ENCODE measurements at places on chromosomes 3 and 15.
A peak's percentile ranks its signal among the peaks of the same experiment; 100 is the strongest.

- DNase-seq = no peak
Measured at GRCh38 chr15:96553931-96554330, 223.4 kb downstream of the NR2F2 start.

DNA sequence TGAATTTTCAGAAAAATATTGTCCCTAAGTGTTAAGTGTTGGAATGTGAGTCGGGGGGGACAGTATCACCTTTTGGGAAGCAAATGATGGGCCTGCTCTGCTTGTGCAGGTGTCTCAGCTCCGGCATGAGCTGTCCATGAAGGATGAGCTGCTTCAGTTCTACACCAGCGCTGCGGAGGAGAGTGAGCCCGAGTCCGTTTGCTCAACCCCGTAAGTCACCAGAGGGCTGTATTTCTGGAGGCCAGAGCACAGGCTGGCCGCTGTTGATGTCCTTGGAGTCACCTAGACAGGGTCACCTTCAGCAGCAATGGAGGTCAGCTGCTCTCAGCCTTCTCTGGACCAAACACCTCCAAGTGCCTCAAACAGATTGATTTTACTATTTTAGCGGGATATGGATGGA, 78.0 kb downstream of the CCK start:
- no peak for DNase-seq

DNA sequence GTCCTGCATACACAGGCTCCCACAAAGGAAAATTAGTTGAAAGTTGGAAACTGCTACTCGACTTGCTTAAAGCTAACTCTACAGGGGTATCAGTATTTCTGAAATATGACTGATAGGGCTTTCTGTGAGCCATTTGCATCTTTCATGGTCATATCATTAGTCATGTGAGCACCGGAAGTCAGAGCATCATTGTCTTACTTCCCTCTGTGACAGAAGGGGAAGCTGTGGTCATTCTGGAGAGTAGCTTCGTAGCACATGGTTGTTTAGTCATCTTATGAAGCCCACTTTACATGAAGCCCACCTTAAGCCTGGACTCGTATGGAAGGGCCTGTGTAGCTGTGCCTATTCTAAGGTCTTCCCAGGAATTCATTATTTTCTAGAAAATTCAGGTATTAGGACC, 69.0 kb downstream of the COL6A5 start:
- no peak for DNase-seq

GRCh38 chr3:102727340-102727739, 292.5 kb downstream of the ZPLD1 start:
- DNase-seq = no peak

DNA sequence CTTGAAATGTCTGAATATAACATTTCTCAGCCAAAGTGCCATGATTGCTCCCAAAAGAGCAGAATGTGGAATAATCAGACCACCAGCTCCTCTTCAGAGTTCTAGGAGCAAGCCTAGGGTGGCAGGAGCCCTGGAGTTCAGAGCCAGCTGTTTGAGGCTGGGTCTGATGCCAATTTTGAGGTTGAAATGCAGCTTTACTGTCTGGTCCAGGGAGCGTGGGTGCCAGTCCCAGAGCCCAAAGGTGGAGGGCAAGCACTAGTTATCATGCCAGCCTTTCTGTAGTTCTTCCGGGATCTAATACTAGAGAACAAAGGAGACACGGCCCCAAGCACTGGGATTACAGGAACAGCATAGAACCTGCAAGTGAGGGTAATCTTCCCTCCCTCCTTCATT, 69.3 kb downstream of the TNFAIP8L3 start:
- DNase-seq = no peak

DNA sequence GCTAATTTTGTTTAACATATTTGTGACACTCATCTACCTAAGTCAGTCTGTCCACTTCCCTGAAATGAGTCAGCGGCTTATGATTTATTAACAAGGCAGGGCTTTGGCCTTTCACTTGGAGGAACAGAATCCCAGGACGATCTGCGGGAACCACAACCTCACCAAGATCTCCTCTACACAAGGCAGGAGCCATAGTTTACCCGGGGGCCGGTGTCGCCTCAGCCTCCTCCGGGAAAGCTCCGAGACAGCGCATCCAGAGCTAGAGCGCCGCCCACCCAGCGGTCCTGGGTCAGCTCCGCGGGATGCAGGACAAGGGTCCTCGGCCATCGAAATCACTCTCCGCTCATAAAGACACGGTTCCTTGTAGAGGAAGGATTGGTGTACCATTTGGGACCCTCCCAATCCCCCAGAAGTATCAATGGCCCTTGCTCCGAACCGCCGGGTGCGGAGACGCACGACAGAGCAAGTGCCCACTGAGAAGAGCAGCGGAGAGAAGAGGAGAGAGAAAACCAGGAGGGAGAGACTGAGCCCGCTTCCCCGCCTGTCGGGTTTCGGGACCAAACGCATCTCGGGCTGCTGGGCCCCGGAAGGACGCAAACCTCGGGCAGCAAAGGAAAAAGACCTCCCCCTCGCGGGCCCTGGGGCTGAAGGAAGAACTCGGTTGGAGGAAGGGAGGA, 13.1 kb upstream of the ALCAM start:
- DNase-seq = no peak

GRCh38 chr3:11465744-11466616, 177.7 kb downstream of the VGLL4 start:
- DNase-seq = no peak

DNA sequence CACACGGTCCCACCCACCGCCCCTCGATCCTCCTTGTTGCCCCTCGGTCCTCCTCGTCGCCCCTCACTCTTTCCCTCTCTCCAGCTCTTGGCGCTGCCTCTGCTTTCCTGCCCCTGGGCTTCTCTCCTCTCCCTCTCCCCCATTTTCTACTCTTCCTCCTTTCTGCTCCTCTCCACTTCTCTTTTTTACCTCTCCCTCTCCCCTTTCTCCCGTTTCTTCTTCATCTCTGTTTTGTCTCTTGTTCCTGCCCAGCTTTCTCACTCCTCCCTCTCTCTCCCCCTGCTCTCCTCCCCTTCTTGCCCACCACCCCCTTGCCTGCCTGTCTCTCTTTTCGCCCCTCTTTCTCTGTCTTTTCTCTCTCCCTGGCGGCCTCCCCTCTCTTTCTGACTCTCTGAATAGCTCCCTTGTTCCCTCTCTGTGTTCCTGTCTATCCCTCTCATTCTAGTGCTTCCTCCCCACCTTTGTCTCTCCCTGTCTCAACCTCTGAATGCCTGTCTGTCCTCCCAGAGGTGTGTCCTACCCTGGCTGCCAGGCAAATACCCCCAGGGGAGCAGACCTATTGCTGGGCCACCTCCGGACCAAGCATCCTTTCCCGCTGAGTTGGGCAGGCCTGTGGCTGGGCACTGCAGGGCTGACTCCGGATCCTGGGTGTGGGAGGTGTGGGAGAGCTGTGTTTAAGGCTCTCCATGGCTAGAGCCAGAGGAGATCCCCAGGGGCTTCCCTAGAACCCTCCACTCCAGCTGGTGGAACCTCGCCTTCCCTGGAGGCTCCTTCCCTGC, 41.0 kb downstream of the EPHB3 start:
- DNase-seq = no peak

DNA sequence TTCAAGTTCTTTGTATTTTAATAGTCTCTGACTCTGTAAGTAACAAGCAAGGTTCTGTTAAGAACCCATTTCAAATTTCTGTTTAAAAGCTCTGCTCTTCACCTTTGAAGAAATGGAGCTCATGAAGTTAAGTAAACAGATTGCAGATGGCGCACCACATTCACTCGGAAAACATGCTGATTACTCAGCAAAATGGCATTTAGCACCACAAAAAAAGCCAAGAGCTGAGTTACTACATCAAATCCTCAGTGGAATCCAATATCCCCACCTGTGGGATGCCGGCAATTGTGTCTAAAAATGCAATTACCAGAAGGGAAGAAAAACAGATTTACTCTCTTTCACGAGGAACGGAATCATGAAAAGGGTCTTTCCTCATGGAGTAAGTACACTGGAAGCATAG, 758.0 kb downstream of the NTRK3 start:
- no peak for DNase-seq

DNA sequence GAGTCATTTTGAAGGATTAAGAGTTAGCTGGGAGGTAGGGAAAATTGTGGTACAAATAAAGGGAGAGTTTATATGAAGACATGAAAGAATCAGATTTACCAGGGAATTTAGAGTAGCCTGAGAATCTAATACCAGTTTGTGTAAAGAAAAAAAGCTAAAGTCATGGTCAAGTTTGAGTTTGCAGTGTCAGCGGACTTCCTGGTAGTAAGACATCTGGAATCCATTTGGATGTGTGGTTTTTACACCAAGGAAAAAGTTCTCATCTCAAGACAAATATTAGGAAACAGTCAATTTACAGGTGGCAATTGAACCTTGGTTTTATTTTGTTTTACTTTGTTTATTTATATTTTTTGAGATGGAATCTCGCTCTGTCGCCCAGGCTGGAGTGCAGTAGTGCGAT, 1.5 kb upstream of the P2RY12 start:
- DNase-seq = no peak

DNA sequence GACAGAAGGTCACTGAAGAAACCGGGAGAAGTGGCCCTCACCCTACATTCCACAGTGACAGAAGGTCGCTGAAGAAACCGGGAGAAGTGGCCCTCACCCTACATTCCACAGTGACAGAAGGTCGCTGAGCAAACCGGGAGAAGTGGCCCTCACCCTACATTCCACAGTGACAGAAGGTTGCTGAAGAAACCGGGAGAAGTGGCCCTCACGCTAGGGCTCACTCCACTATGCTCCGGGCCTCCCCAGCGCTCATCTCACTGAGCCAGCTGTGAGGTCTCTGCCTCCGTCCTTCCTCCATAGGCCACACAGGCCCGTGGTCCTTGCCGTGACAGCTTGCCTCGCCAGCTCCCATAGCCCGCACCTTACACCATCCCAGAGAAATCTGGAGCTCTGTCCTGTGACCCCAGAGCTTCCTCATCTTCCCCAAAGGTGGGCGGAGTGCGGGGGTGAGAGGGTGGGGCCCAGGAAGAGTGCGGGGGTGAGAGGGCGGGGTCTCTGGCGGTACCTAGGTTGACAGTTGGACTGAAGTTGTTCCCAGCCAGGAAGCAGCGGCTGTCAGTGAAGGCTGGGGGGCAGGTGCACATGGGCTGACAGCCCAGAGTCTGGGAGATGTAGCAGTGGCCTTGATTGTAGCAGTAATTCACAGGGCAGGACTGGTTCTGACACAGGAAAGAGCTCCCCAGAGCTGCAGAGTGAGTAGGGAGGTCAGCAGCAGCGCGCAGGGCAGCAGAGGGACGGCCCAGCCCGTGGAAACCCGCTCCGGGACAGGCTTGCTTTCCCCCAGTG, 32.0 kb downstream of the MUC20 start:
- no peak for DNase-seq

GRCh38 chr3:156388497-156389448, 166.1 kb downstream of the SSR3 start:
- DNase-seq = no peak

GRCh38 chr15:83709811-83710210, 55.9 kb downstream of the ADAMTSL3 start:
- no peak for DNase-seq

GRCh38 chr15:42102646-42103235, 8.4 kb upstream of the PLA2G4D start:
- no peak for DNase-seq

GRCh38 chr15:83449250-83449671, 2.1 kb downstream of the SH3GL3 start:
- DNase-seq = no peak

- no peak for DNase-seq
Measured at GRCh38 chr3:88742106-88742505, 365.3 kb upstream of the EPHA3 start.

DNA sequence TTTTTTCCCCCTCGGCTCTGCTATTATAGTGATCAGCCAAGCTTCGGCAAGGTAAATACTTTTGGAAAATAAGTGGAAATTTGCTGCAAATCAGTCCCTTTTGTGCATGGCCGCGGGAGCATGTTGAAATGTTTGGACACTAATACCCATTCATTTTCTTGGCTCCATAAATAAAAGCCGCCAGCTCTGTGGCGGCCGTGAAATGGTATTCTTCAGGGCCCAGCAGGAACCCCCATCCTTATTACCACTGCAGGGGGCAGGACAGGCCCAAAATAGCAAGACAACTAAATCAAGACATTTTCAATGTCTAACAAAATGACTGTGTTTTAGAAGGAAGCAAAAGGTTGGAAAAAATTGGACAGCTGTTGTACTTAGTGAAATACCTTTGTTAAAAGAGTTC, 362.3 kb downstream of the NR2F2 start:
- no peak for DNase-seq

DNA sequence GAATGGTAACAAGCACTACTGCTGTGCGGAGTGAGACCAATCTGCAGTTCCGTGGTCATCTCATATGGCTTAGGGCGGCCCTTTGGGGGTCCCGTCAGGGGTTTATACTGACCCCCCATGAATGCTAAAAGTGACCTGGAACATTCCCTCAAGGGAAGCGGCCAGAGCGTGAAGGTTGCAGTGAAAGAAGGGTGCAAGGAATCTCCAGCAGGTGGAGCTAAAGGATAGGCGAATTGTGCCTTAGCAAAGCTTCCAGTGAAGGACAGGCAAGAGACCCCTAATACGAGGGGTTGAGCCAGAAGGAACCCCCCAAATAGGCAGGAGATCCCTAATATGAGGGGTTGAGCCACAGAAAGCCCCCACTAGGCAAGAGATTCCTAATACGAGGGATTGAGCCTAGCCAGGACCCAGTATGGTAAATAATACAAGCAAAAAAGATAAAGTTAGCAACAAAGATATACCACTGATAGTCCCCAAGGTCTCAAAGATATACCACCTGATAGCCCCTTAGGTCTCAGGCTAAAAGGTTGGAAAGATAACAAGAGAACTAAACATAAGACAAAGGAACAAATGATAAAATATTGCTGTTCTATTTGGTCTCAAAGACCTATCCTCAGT, 32.8 kb downstream of the ZNF589 start:
- peak; percentile 15 for DNase-seq

DNA sequence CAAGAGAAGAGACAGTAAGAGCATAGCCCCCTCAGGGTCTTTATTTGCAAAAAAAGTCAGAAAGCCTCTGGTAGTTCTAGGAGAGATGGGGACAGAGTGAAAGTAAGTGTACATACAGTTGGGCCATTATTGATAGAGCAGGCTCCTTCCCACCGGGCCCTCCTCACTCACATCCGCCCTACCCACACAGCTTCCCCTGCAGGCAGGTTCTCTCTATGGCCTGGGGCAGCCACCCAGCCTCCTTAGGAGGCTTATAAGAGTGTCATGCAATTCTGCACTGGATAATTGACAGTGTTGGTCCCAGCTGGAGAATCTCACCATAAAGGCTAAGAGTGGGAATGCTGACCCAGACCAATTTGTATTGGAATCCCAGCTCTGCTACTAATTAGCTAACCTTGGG, 49.5 kb downstream of the SLC30A4 start:
- no peak for DNase-seq

All from activated CD8-positive, alpha-beta memory T cell treated with anti-CD3 and anti-CD28 coated beads for 4 hours (primary cell).